Aortic smooth muscle cell (primary cell): ENCODE measurements at places on chromosomes 2 and 18. TPM values are rescaled to one million over a fixed set of nuclear protein-coding genes. Genes with fewer than 3 reads are reported as not detected.

RAD51AP2 gene
- total RNA-seq: not detected in 2 replicates

CCDC141 gene
- total RNA-seq: 2.6 and 7.9 TPM in 2 replicates

INHBB gene
- total RNA-seq: 0.12 and 0.13 TPM in 2 replicates

MRO gene
- not detected in 2 replicates for total RNA-seq

SOCS6 gene
- total RNA-seq: 31.5 and 40.7 TPM in 2 replicates

PSMA8 gene
- total RNA-seq: not detected in 2 replicates

NTSR2 gene
- not detected in 2 replicates for total RNA-seq

LAMA3 gene
- 9.5 and 14.0 TPM in 2 replicates for total RNA-seq

MRPL19 gene
- 32.8 and 45.6 TPM in 2 replicates for total RNA-seq

ALPP gene
- not detected in 2 replicates for total RNA-seq

TNS1 gene
- 71.2 and 100 TPM in 2 replicates for total RNA-seq

KDSR gene
- 23.4 and 42.2 TPM in 2 replicates for total RNA-seq

VSNL1 gene
- 0.06 and 0.13 TPM in 2 replicates for total RNA-seq

MAP4K3 gene
- total RNA-seq: 42.1 and 49.3 TPM in 2 replicates

SERTAD2 gene
- total RNA-seq: 8.3 and 12.8 TPM in 2 replicates

MGAT4A gene
- 1.6 and 2.2 TPM in 2 replicates for total RNA-seq

LONRF2 gene
- total RNA-seq: 0.06 and 0.13 TPM in 2 replicates
